ENCODE measurements at places on chromosomes 12 and 14.

GRCh38 chr14:99884834-99885648, 91.8 kb downstream of the EML1 start:
- DNase-seq: peak; percentile 54

DNA sequence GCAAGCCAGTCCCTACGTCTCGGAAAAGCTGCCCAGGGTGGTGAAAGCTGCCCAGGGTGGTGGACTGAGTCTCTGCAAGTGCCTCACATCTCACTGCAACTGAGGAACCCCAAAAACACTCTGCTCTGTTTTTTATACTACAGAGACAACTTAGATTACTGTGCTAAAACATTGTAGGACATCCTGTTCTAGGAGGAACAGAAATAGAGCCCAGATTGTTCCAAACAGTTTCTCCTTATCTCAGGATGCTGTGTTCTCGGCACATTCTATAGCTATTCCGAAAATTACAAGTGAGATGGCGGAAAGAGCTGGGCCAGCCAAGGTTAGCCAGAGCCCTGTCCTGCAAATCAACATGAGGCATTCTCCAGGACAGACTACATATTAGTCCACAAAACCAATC, 138.7 kb downstream of the LRIG3 start:
- no peak for DNase-seq

- DNase-seq: no peak
Measured at GRCh38 chr14:65373671-65374039, 38.9 kb upstream of the FUT8 start.

- peak; percentile 84 for DNase-seq
Measured at GRCh38 chr12:43835656-43836474, at the start of gene TMEM117. Gene TMEM117, plus strand, starts transcription at chr12:43836081.

DNA sequence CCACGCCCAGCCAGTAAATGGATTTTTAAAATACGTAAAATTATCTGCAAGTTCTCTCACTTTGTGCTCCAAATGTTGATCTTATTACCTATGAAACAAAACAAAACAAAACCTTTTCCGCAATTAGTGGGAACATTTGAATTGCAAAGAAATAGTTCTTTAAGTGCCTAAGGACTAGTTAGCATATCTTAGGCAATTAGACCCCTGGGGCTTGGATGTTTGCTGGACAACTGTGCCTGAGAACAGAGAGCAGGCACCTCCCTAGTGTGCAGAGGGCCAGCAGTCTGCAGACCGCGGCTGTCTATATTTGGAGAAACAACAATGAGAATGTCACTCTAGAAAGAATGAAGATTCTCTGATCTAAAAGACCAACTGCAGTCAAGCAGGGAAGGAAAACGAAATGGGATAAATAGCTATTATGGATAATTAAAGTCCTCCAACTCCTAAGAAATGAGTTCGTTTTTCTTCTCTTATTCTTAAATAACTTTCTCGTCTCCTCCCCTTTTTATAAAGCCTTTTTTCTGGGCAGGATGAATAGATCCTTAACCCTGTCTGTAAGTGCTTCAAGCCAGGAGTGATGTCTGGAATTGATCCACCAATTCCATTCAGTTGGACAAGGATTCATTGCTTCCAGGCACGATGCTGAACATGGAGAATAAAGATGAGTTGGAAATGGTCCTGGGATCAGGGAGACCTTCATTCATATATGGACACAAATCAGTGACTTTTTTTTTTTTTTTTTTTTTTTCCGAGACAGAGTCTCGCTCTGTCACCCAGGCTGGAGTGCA, 16.2 kb downstream of the SLC17A8 start:
- DNase-seq: peak; percentile 19

DNA sequence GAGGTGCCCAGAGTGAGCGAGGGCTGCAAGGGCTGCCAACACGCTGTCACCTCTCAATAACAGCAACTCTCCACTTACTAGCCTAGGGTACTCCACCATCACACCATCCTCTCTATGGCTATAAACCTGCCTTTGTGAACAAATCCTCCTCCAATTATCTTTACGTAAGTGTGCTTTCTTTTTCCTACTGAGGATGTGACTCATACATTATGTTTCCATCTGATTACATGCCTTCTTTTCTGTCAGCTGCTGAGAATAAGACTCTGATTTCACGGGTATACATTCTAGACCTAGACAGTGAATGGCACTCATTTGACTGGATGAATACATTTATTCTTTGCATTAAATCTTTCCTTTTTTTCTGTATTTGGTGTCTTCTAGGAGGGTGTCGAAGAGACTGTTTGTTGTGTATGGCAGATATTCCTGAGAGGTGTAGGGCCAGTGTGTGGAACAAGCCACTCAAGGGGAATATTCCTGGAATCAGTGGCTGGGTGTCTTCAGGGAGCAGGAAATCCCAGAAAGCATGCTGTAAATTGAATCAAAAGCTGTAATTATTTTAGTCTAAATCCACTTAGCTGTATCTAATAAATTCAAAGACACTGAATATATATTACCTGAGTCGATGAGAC, 327.3 kb upstream of the TMTC1 start:
- no peak for DNase-seq

GRCh38 chr14:60188115-60188514, 22.9 kb upstream of the DHRS7 start:
- no peak for DNase-seq

- DNase-seq: no peak
Measured at GRCh38 chr14:104304451-104305351, 166.3 kb downstream of the KIF26A start.

GRCh38 chr12:114682106-114682784, 1.7 kb downstream of the TBX3 start:
- DNase-seq: no peak

- no peak for DNase-seq
Measured at GRCh38 chr14:99838639-99839134, 45.5 kb downstream of the EML1 start.

DNA sequence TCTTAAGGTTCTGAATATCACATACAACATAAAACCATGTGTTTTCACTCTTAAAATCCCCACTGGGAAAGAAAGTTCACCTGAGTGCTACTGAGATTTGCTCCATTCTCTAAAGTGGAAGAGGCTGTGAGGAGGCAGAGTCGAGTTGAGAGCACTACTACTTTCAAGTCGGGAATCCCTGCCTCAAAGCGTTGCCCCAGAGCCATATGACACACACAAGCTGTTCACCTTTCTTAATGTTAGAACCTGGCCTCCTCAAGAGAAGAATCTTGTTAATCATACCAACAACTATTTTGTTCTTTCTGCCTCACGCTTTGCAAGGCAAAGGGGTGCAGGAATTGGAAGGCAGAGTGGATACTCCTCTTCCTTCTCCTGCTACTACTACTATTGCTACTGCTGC, 149.7 kb upstream of the DAAM1 start:
- no peak for DNase-seq

DNA sequence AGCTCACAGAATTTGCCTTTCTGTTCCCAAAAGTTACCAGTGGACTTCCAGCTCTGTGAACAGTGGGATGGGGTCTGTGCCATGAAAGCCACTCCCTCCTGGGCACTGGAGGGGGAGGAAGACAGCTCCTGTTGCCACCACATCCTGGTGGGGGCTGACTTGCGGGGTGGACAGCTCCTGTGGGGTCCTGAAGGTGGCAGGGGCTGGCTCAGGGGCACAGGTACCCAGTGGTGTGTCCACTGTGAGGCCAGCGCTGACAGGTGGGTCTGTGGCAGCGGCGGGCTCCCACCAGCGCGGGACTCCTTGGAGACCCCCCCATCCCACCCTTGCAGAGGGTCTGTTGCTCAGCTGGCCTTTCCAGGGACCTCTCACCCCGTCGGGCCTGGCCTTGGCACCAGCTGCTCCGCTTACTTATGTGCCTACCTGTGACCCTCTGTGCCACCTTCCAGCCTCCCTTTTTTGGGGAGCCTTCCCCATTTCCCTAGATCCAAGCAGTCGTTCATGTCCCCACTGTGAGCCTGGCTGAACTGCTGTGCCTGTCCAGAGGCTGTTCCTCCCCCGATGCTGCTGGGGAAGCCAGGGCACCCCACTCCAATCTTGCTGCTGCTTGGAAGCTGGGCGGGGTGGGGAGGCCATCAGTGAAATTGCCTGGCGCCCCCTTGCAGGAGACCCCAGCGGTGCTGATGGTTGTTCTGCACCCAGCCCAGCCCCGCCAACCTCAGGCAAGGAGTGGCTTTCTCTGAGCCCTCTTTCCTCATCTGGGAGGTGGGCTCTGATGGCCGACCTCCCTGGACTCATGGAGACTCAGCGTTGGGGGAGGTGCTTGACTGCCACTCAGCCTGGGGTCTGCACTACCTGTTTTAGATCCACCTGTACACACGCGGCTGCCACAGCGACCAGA, 2.2 kb downstream of the TEDC1 start:
- peak; percentile 56 for DNase-seq

GRCh38 chr14:87380054-87380453, 612.9 kb downstream of the GALC start:
- DNase-seq: no peak

DNA sequence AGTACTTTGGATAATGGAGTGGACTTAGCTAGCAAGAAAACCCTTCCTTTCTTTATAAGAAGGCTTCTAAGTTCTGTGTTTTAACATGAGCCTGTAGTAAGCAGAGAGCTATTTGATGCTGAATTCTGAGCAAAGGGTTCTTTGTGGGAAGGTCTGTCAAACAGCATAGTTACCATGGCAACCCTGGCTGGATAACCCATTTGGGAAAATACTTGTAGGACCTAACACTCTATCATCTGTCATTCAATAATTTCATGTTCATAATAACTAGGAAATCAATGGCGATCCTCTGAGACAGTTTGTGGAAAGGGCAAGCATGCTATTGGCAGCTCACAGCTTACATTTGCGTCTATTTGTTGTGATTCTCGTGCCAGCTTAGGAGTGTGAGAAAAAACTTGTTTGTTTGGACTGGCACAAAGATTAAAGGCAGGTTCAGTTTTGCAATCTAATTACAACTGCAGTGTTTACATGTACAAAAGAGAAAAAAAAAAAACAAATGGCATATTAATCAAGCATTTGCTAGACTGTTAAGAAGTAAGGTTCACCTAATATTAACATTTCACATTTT, 219.2 kb downstream of the PDZRN4 start:
- DNase-seq: no peak

DNA sequence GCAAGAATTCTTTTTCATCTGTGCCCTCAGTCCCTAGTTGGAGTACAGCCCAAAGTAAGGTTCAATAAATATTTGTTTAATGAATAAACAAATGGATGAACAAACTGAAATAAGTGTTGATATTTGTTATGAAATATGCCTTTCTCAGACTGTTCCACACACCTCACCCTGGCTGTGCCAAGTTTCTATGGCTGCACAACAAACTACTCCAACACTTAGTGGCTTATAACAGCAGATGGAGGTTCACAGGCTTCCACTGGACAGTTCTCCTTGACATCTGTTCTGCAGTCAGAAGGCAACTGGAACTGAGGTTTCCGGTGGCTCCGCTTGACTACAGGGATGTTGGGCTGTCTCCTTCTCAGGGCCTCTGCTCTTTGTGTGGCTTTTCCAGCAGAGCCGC, 197.1 kb downstream of the RGS6 start:
- DNase-seq: no peak

- DNase-seq: peak; percentile 90
Measured at GRCh38 chr12:64610660-64611340, 505 bp downstream of the RASSF3 start.

GRCh38 chr14:22594156-22594716, 3.9 kb upstream of the ABHD4 start:
- no peak for DNase-seq

- peak; percentile 63 for DNase-seq
Measured at GRCh38 chr14:74402401-74403251, 23.4 kb downstream of the SYNDIG1L start.

- DNase-seq: no peak
Measured at GRCh38 chr12:124347335-124347734, 52.4 kb downstream of the RFLNA start.

DNA sequence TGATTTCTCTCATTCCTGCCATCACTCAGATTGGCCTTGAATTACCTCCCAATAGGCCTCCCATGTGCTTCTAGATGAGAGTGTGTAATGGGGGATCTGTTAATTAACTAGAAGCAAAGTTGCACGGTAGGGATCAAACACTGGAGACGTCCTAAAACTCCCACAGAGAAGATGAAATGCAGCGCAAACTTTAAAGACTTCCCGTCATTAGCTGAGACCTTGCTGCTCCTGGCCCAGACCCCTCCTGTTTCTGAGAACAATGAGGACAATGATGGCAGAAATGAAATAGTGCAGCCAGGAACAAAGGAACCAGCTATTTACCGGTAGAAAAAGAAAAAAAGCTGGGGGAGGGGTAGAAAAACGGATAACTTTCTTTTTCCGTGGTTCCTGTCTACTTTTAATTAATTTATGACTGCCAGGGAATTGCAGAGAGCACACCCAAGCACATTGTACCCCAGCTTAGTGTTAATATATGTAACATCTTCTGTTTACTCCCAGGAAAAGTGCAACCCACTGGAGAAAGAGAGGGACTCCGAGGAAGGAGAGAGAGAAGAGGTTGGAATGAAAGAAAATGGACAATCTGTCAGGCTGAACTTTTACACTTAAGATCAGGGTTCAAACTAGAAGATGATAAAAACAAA, 280.7 kb upstream of the SOX5 start:
- no peak for DNase-seq

GRCh38 chr12:76781321-76781720, 17.4 kb downstream of the ZDHHC17 start:
- DNase-seq: no peak

GRCh38 chr12:46499226-46499625, 126.7 kb upstream of the SLC38A2 start:
- DNase-seq: no peak

DNA sequence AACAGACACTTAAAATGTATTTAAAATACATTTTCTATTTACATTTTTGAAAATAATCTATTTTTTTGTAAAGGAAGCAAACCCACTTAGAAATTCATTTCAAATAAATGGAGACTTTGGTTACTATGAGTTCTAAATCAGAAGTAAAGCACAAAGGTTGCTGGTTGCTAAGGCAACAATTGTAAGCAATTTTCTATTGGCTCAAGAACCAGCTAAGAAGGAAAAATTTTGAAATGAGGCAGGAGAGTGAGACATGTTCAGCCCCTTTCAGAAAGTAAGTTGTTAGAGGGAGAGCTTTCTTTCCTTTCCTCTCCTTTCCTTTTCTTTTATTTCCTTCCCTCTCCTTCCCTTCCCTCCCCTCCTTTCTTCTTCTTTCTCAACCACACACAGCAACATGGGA, 80.7 kb downstream of the PRMT8 start:
- DNase-seq: no peak

GRCh38 chr14:105150368-105151083, 18.1 kb downstream of the JAG2 start:
- DNase-seq: peak; percentile 73

DNA sequence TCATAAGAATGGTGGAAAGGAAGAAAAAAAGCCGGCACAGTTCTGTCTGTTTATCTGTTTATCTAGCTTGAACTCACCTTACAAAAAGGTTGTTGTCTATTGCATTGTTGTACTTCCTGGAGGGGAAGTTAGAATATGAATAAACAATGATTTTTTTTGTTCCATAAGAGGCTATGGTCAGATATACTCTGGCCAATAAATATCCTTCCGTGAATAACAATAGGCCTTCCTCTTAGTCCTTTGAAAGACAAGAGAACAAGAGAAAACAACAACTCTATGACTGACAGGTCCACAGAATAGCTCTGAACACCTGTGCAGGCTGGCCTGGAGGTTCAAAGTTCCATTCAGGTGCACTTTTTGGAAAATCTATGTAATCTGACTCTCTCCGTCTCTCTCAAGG, 192.8 kb upstream of the KRR1 start:
- no peak for DNase-seq
